ENCODE measurements at places on chromosomes 1 and 21.

GRCh38 chr21:17783481-17784179, 35.5 kb downstream of the C21orf91 start:
- DNase-seq: no peak

- DNase-seq: no peak
These were observed 10.0 kb upstream of the IRF6 start for GRCh38 chr1:209815931-209816341.

DNA sequence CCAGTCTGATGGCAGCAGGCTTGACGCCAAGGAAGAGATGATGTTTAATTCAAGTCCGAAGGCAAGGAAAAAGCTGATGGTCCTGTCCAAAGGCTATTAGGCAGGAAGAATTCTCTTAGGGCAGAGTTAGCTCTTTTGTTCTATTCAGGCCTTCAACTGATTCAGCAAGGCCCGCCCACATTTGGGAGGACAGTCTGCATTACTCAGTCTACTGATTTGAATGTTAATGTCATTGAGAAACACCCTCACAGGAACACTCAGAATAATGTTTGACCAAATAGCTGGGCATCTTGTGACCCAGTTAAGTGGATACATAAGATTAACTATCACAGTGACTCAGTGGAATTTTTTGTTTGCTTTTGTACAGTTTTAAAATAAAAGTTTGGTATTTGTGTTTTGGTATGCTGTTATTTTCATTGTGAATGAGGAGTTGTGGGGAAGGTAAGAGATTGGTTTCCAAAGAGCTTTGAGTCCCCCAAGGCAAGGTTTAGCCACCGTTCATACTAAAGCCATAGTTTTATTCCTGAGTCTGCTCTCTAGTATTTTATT, 1.7 kb upstream of the ZNF691 start:
- DNase-seq: no peak

DNA sequence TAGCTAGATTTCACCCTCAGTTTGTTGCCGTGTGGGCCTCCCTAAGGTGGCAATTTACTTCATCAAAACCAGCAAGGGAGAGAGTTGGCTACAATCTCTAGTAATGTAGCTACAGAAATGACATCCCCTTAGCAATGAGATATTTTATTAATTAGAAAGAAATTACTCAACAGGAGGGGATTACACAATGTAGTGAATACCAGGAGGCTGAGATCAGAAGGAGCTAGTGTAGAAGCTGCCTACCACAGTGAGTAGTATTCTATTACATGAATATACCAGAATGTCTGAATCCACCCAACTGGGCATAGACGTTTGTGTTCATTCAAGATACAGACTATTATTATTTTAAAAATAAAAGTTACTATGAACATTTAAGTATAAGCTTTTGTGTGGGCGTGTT, 868.2 kb upstream of the CXADR start:
- no peak for DNase-seq

GRCh38 chr21:9730866-9731265, 790.5 kb upstream of the TPTE start:
- DNase-seq: no peak

DNA sequence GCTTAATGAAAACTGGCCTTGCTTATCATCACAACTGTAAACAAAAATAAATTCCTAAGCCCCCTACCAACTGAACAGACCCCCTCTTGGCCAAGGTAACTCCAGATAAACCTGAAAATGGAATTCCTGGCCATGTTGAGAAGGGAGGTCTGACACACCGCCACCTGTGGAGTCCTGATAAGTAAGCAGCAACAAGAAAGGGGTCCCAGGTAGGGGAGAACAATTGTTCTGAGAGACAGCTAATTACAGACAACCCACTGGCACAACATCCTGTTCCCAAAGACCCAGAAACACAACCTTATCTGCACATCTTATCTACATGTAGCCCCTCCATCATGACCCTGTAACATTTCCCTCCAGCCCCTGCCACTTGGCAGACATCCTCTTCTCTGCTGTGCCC, 91.2 kb upstream of the TNR start:
- DNase-seq: no peak

GRCh38 chr1:100230765-100231164, 18.9 kb downstream of the DBT start:
- DNase-seq: no peak

- DNase-seq: no peak
These were observed 20.8 kb upstream of the EPHA2 start for GRCh38 chr1:16176653-16177052.

GRCh38 chr1:64681043-64681442, 63.8 kb upstream of the RAVER2 start:
- DNase-seq: no peak

- DNase-seq: no peak
These were observed 132.2 kb downstream of the ITSN1 start for GRCh38 chr21:33774551-33774950.

- DNase-seq: no peak
These were observed 21.0 kb upstream of the PIK3CD start for GRCh38 chr1:9630331-9631111.

GRCh38 chr1:165288350-165289120, 68.0 kb downstream of the LMX1A start:
- no peak for DNase-seq

GRCh38 chr1:230693777-230694176, 20.1 kb downstream of the AGT start:
- DNase-seq: no peak

DNA sequence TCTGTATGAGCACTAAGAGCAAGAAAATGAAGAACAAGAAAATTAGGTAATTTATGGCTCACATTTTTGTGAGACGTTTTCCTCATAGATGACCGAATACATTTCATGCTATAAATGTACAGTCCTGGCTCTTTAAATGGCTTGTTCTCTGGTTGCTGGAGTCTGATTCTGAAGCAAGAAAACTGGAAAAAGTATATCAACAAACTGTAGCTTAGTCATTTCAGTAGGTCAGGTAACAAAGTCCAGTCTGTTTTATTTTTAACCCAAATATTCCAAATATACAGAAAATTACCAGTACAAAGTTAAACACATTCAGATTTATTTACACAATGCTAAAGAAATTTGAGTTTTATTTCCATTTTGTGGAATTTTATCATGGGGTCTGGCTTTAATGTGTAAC, 2.5 kb upstream of the MYBPHL start:
- DNase-seq: no peak

DNA sequence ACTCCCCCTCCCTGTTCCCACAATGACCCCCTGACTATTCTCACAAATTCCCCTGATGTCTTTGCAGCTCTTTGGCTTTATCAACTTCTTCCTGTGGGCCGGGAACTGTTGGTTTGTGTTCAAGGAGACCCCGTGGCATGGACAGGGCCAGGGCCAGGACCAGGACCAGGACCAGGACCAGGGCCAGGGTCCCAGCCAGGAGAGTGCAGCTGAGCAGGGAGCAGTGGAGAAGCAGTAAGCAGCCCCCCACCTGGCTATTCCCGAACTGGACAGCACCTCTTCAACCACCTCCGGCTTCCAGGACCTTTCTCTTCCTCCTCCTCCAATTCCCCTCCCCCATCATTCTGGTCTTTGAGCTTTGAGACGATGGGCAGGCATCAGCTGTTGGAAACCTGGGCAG, 4.4 kb upstream of the ATXN7L2 start:
- no peak for DNase-seq

- no peak for DNase-seq
These were observed 2.1 kb downstream of the SH3BGRL3 start for GRCh38 chr1:26281971-26282370.

GRCh38 chr1:40646315-40646714, 19.2 kb downstream of the RIMS3 start:
- DNase-seq: no peak

DNA sequence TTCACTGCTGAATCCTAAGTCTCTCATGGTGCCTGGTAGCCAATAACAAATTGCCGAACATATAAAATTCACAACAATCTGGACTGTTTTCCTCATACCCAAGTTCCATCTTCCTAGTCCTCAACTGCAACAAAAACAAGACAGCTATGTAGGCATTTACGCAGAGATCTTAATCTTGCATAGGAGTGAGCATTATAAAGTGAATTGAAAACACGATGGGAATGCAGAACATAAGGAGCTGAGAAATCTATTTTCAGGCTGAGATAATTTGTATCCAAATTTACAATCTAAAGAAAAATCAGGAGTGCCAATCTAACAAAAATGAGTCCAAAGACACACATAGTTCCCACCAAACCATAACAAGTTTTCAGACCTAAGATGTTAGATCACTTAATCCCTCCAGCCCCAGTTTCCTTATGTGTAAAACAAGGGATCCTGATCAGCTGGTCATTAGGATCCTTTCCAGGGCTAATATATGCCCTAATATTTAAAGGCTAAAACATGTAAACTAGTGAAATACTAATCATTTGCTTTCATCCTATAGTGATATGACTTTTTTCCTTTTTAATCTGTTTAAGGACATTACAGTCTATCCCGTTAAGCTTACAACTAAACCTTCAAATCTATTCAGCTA, 1.9 kb downstream of the SLC16A1 start:
- no peak for DNase-seq

DNA sequence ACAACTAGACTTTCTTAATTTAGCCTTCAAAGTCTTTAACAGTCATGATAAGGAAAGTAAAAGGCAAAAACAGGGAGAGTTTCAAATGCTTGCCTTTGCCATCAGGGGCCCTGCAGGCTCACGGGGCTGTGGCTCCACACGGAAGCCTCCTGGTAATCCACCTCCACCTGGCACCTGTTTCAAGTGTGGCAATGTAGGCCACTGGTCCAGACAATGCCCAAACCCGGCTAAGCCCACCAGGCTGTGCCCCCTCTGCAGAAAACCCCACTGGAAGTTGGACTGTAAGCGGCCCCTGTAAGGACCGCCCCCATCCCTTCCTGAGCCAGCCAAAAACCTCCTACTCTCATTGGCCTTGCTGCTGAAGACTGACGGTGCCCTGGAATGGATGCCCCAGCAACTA, 32.5 kb downstream of the VN1R5 start:
- DNase-seq: no peak

DNA sequence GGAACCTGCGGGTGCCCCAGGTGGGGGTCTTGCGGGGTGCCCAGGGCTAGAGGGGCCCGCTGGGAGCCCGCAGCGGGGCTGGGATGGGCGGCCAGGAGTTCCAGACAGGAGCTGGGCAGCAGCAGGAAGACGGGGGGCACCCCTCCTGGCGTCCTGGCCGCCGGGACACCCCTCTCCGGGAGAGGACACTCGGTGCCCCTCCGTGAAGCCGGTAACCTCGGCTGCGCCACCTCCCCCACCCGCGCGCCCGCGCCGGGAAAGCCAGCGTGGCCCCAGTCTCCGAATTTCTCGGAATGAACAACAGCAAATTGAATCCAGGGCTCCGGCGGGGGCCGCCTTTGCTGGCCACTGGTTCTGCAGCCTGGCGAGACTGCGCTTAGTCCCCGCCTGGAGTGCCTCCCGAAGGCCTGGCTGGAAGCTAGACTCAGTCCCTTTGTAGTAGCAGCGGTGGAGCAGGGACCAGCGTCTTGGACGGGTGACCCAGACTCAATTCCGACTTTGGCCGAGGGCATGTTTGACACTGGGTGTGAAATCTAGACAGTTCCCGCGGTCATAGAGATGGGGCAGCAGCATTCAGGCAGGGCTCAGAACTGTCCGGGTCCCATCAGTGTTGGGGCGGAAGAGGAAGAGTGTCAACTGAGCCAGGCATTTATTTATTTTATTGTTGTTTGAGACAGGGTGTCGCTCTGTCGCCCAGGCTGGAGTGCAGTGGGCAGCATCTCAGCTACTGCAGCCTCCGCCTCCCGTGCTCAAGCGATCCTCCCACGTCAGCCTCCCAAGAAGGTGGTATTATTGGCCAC, 773 bp downstream of the IFNGR2 start:
- no peak for DNase-seq

DNA sequence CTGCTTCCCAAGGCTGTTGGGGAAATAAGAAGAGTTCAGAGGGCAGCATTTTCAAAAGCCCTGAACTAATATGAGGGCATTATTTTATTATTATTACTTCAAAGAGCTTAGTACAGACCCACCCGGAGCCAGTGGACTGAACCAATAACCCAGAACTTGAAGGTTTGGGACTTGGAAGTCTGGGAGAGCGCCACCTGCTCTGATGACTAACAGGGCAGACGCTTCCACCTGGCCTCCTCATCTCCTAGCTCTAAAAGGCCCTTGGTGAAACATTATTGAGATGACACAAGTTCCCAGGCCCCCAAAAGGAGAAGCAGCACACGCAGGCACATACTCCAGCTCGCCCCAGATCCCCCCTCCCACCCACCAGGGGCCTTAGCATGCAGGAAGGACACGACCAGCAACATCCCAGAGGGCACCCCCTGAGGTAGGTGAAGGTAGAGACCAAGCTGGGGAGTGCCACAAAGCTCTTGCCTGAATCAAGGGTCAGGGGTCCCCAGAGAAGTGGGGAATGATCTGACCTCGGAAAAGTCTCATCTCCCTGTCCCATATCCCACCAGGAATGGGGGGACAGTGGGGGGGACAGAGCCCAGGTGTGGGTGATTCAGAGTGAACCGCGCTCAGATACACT, 1.3 kb downstream of the DLGAP3 start:
- no peak for DNase-seq

DNA sequence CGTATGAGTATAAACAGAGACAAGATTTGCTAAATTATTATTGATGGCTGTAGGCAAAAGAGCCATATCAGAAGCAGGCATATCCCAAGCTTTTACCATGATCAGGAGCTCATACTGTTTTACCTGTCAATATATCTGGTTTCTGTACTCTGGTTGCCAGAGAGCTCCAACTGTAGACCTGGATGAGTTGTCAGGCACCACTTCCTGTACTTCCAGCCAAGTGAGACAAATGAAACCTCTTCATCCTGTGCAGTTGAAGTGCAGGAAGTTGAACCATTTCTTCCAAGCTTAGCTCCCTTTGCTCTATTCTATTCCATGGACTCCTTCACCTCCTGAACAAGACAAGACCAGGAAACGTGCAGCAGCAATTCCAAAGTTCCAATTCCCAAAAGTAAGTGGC, 115.6 kb downstream of the ZNF281 start:
- DNase-seq: no peak

GRCh38 chr1:50268049-50268448, 155.2 kb downstream of the DMRTA2 start:
- DNase-seq: no peak

- DNase-seq: no peak
These were observed 2.6 kb upstream of the CC2D1B start for GRCh38 chr1:52368383-52369172.

DNA sequence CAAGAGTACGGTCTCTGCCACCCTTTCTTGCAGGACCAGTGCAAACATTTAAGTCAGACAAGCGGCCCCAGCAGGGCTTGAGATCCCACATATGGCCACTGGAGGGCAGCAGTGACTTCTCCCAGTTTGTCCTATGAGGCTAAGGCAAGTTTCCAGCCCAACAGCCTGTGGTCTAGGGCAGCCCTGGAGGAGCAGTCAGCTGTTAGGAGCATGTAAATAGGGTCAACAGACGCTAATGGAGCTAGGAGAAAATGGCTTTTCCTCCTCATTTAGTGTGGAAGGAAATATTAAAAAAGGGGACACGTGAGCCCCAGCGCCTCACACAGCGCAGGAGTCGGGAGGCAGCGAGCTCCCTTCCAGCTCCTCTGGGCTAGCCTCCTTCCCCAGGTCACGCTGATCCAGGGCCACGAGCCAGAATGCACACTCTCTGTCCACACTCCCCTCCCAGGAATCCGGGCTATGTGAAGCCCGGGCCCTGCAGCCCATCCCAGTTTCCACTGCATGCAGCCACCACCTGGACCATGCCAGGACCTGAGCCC, 95.6 kb downstream of the LAMC2 start:
- DNase-seq: peak; percentile 40
